ENCODE measurements at places on chromosomes 7 and 10. TPM values are rescaled to one million over a fixed set of nuclear protein-coding genes. Genes with fewer than 3 reads are reported as not detected.

OR13A1 gene
- total RNA-seq: under 0.01 TPM

- no peak for DNase-seq
These were observed 55.2 kb upstream of the ZNF746 start for GRCh38 chr7:149552799-149553198.

- no peak for DNase-seq
These were observed 4.4 kb downstream of the PRF1 start for GRCh38 chr10:70597856-70598815.

PNLIPRP2 gene
- total RNA-seq: not detected

ZNF3 gene
- total RNA-seq: 18.2 TPM

- no peak for DNase-seq
These were observed 53.6 kb downstream of the PYROXD2 start for GRCh38 chr10:98361131-98362025.

GRCh38 chr7:140304191-140304799 is 94.0 kb downstream of the SLC37A3 start:
- DNase-seq: no peak

GRCh38 chr7:19117091-19117869 is at the start of gene TWIST1:
Gene TWIST1, minus strand, starts transcription at chr7:19117636. Its CDS starts 315 bp downstream, at chr7:19117321.
- DNase-seq: no peak

DNA sequence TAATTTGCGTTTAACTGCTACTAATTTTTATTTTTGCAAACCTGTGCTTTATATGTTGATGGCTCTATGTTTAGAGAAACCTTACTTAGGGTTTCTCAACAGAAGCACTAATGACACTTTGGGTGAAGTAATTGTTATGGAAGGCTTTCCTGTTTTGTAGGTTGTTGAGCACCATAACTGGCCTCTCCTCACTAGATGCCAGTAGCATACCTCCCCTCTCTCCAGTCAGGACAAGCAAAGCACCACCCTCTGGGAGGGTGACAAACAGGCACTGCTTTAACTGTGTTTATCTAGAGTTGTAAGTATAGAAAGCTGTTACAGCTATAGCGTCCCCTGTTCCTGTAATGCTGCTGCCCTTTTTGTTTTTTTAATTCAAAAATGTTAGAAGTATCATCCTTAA is 60.9 kb downstream of the WAC start:
- DNase-seq: no peak

GPR26 gene
- not detected for total RNA-seq

UTF1 gene
- total RNA-seq: not detected
